Activated CD4-positive, alpha-beta T cell treated with anti-CD3 and anti-CD28 coated beads for 4 hours (primary cell): ENCODE measurements at places on chromosomes 3 and 15.

GRCh38 chr3:171018156-171018935 lies 8.2 kb downstream of the SLC2A2 start:
- no peak for DNase-seq

- no peak for DNase-seq
Observed at GRCh38 chr3:185733980-185734724, 90.7 kb downstream of the IGF2BP2 start.

GRCh38 chr3:195185583-195185982 lies 85.4 kb downstream of the XXYLT1 start:
- no peak for DNase-seq

GRCh38 chr15:67820992-67821783 lies 4.1 kb upstream of the SKOR1 start:
- DNase-seq, result no peak

DNA sequence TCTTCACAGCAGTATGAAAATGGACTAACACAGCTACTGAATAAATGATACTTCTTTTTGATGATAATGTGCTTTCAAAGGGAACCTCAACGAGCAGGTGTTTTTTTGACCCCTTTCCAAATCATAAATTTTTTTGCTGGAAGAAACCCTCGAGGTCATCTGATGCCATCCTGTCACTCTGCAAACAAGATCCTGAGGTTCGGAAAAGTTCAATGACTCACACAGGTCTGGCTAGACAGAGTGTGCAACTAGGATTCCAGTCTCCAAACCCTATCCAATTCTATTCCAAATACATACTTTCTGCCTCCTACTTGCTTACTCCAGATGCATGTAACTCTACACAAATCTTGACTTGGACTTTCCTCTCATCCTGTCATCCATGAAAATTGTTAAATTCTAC lies 124.7 kb downstream of the NEDD4 start:
- DNase-seq, result no peak

- no peak for DNase-seq
Observed at GRCh38 chr3:138284957-138285477, 44.6 kb downstream of the NME9 start.

- DNase-seq, result no peak
Observed at GRCh38 chr3:136075811-136076210, 110.3 kb downstream of the PPP2R3A start.

GRCh38 chr3:150729682-150730360 lies 26.1 kb upstream of the ERICH6 start:
- no peak for DNase-seq

- no peak for DNase-seq
Observed at GRCh38 chr15:71443538-71443937, 328.3 kb downstream of the THSD4 start.

GRCh38 chr15:79872358-79873017 lies 24.3 kb downstream of the MTHFS start:
- DNase-seq, result peak; percentile 4

- no peak for DNase-seq
Observed at GRCh38 chr3:157045238-157045850, 114.6 kb downstream of the CCNL1 start.

- no peak for DNase-seq
Observed at GRCh38 chr15:45386420-45386819, 8.1 kb upstream of the GATM start.

DNA sequence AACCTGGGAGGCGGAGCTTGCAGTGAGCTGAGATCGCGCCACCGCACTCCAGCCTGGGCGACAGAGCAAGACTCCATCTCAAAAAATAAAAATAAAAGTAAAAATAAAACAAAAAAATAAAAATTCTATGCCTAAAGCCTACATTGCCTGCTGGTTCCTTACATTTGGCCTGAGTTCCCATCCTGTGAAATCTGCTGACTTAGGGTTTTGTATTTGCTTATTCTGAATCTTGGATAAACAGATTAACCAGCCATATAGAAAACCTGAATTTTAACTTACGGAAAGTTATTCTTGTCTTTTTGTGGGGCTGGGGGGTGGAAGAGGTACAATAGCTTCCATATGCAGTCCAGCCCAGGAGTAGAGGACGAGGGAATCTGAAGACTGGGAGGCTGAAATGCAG lies 73.7 kb upstream of the UMPS start:
- no peak for DNase-seq

- DNase-seq, result no peak
Observed at GRCh38 chr15:68262514-68263356, 14.8 kb upstream of the FEM1B start.

DNA sequence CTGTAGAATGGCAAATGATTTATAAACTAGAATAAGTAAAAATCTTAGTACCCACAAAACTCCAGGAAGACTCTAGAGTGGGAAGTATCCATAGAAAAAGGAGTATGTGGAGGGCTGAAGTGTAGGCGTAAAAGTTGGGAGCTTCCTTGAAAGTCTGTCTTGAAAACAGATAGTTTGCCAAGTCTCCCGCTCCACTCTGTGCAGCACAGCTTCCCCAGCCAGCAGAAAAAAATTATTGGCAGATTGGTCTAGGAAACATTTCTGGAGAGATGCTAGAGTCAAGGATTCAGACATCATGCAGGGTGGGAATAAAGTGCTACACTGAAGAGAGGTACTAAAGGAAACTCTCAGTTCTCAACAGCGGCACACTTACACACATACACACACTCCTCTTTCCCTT lies 53.4 kb upstream of the CD200R1L start:
- DNase-seq, result no peak

DNA sequence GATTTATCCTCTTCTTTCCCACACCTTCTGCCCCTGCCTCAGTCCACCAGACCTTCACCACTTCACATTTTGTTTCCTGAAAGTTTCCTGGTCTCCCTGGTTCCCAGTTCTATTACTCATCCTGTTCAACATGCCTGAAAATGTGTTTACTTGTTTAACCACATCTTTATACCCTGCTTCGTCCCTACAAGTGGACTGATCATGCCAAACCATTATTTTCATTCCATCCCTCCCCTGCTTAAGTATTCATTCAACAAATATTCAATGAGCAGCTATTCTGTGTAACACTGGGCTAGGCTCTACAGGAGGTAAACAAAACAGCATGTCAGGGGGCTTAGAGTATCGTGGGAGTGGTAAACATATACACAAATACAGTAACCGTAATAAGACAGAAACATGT lies 5.5 kb downstream of the MYO5A start:
- no peak for DNase-seq

- peak; percentile 16 for DNase-seq
Observed at GRCh38 chr3:8769088-8769822, at the start of gene OXTR. Gene OXTR (minus strand): TSS chr3:8769613. CDS start chr3:8768187, 1,426 bp downstream.

GRCh38 chr3:87856126-87856525 lies 202.7 kb downstream of the CGGBP1 start:
- DNase-seq, result no peak

GRCh38 chr3:43001094-43001553 lies 22.0 kb downstream of the GASK1A start:
- DNase-seq, result no peak

- DNase-seq, result no peak
Observed at GRCh38 chr3:3137526-3137925, 10.8 kb downstream of the TRNT1 start.

DNA sequence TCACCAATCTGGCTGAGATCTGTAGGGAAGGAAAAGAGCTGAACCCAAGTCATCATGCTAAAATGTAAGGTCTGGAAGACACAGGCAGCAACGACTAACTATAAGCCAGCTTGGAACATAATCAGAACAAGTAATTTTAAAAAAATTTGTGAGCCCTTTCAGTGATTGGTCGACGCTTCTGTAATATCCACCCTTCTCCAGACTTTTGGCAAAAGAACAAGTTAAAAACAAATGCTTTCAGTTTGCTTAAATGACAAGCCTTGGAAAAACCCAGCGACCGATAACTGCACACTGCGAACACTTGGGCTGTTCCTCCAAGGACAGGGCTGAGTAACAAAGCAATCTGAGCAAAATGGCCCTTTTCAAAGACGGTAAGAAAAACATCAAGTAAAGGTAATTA lies 49.6 kb downstream of the PCSK6 start:
- DNase-seq, result no peak

DNA sequence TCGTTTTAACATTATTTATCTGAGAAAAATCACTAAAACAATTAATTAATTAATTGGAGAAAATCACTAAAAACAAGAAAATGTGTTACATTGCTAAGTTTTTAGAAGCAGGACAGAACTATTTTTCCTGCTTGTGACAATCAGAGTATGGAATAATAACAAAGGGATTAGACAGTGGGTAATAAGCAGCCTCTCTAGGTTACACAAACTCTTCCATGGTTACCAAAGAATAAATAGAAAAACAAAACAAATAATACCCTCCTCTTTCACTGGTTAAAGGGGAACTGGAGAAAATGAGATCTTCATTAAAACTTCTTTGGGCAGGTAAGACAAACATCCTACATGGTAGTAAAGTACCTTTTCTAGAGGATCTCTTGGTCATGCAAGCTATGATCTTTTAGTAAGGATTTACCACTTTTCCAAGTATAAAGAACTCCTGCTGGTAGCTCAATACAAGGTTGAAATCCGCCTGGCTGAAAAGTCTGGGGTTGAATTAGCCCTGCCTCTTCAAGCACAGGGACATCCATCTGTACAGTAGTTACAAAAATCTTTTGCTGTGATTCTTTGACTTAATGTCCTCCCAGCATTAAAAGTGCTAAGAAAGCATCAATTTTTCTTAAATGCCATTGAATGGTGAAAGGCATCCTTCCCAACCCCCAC lies 2.5 kb upstream of the PLCH1 start:
- no peak for DNase-seq

- no peak for DNase-seq
Observed at GRCh38 chr15:29821416-29822099, 710 bp downstream of the TJP1 start.

- DNase-seq, result no peak
Observed at GRCh38 chr3:24161841-24162240, 216.8 kb downstream of the NR1D2 start.

DNA sequence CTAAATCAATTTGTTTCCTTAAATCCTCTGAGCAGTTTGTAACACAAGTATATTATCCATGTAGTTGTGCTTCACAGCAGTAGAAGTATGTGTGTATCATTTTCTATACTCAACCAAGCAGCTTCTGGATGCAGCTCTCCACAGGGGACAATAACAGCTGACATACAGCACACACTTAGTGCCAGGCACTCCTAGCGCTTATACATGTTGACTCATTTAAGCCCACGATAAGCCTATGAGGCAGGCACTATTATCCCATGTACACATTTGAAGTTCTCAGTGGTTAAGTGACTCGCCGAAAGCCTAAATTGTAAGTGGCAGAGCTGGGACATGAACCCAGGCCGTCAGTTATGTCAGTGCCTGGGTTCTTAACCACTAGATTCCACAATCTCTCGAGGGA lies 20.3 kb upstream of the LPP start:
- DNase-seq, result no peak

GRCh38 chr3:155602307-155602706 lies 142.6 kb downstream of the PLCH1 start:
- DNase-seq, result no peak

DNA sequence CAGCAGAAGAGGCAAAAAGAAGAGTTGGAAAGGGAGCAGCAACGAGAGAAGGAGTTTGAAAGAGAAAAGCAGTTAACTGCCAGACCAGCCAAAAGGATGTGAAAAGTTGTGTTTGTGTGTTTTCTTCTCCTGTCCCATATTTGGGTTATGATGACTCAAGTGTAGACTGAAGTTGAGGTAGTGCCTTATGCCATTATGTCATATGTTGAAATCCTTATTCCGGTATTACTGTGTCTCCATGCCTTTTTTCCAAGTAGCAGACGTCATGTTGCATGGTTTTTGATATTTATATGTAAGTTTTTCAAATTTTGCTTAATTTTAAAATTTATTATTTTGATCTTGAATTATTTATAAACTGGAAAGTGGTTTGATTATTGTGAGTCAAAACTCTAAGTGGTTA lies 19.2 kb downstream of the BLOC1S6 start:
- no peak for DNase-seq

DNA sequence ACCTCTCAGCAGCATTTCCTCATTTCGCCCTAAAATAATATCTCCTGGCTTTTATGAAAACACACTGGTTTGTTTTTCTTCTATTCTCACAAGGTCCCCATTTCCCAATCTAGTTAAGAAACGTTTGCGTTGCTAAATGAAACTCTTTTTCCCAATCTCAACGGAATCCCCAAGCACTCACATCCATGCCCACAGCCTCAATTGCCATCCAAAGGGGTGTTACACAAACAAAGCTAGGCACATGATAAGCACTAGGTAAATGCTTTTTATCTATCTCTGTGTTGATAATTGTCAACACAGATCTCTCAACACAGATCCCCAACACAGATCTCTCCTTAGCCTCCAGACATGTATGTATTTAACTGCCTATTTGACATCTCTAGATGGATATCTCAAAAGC lies 35.2 kb upstream of the TF start:
- DNase-seq, result no peak

DNA sequence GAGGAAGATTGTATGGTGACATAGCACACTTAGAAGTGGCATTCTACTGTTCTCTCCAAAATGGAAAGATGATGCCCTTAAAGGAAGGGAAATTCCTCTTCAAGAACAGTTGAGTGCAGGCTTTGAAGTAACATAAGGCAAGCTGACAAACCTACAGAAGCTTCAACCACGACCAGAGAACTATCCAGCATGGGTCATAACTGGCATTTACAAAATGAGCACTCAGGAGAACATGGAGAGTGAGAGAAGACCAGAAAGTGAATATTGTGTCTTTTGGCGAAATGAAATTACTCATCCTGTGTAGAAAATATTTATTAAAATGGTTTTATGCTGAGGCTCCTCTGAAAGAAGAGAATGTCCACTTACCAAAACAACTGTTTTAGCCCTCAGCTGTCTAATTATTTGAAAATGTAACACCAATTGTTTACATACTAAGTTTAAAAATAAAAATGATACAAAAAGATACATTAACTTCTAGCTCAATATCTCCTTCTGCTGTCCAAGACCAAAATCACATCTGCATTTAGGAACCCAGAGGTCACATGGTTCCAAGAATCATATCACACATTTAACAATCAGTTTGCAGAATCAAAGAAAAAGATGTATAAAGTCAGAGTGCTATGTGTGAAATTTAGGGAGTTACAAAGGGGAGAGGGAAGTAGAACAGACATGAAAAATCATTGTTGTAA lies 216.9 kb downstream of the ATP8B4 start:
- no peak for DNase-seq

DNA sequence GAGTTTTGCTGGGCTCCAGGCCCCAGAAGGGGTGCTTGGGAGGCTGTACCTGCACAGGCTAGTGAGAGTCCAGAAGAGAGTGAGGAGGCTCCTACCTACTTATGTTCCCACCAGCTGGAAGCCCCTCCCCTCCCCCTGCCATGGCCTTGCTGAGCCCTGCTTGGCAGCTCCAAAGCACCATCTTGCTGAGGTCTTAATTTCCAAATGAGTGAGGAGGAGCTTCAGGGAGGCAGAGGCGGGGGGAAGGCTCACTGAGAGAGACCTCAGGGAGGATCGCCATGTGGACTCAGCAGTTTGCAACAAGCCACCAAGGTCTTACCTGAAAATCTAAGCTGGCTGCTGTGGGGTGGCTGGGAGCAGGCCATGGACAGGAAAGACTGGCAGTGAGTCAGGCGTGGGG lies 8.7 kb upstream of the CACNA2D2 start:
- no peak for DNase-seq

GRCh38 chr3:63441262-63441661 lies 163.2 kb downstream of the SYNPR start:
- no peak for DNase-seq

- DNase-seq, result no peak
Observed at GRCh38 chr3:178308771-178309170, 227.5 kb upstream of the KCNMB2 start.

- DNase-seq, result no peak
Observed at GRCh38 chr3:50401978-50402595, 42.8 kb upstream of the TMEM115 start.
